COR-L47 (cell line): ENCODE measurements at places on chromosomes 5 and 9.

GRCh38 chr9:107541523-107541922, 52.0 kb upstream of the KLF4 start:
- no peak for DNase-seq

GRCh38 chr9:31519826-31520225, 864.6 kb upstream of the ACO1 start:
- no peak for DNase-seq

GRCh38 chr5:9245071-9245470, 300.8 kb downstream of the SEMA5A start:
- DNase-seq, result no peak

- DNase-seq, result no peak
These were observed 99.3 kb downstream of the ANGPTL2 start for GRCh38 chr9:127022913-127023660.

DNA sequence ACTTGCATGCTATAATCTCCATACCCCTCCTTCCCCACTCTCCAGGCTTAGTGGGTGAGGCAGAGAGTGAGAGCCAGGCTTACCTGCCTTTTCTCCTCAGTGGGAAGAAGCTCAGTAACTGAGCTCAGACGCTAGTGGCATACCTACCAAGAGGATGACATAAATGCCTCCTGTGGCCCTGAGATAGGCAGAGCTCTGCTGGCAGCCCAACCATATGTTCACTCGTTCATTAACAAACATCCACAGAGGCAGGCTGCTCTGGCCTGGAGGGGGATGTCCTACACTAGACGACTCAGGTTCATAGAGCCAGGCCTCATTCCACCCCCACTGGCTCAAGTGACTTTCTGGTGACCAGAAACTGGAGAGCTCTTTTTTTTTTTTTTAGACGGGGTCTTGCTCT, 81.3 kb downstream of the THBS4 start:
- DNase-seq, result no peak

GRCh38 chr9:125997196-125997823, 250.1 kb downstream of the PBX3 start:
- peak; percentile 77 for DNase-seq

DNA sequence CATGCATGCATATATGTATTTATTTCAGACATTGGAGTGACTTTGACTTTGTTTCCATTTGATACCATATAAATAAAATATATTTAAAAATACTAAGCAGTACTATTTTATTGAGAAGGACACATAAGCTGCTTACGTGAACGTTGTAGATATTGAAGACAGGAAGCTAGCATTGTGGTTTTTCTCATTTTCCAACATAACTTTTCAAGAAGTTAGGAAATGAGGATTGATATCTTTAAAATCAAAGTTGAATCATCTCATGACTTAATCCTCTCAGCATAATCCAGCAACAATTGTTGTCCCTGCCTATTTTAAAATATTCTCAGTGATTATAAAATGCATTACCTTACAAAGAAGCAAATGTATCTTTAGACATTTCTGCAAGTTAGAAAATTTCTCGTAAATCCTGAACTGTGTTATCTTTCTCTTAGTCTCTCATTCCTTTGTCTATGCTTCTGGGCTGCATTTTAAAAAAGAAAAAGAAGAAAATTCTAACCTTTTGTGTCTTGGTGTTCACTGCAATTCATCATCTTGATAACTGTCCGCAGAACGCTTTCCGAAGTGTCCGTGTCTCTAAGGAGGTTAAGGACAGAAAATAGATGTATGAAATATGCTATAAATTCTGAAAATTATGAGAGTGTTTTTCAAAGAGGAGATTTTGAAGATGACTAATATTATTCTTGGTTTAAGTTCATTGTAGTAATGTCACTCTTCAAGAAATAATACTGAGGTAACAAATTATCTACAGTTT, 1089.9 kb upstream of the CDH6 start:
- no peak for DNase-seq

DNA sequence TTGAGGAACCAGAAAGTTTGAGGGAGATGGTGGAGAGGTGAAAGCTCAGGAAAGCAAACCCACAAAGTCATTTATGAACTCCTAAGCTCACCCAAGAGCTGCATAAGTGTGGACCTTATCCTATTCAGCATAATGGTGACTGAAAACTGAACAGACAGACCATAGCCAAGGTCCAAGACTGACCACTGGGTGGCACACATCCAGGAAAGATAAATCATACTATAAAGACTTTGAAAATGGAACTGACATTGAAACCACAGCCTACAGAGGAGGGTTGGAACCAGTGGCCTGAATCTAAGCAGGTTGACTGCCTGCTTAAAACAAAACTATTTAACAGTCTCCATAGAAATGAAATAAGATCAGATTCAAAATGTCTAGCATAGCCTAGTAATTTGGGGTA, 121.0 kb upstream of the RGS7BP start:
- peak; percentile 51 for DNase-seq

GRCh38 chr5:157267761-157268480, 2.0 kb downstream of the CYFIP2 start:
- no peak for DNase-seq

GRCh38 chr9:99011161-99011709, 67.5 kb downstream of the COL15A1 start:
- peak; percentile 12 for DNase-seq

DNA sequence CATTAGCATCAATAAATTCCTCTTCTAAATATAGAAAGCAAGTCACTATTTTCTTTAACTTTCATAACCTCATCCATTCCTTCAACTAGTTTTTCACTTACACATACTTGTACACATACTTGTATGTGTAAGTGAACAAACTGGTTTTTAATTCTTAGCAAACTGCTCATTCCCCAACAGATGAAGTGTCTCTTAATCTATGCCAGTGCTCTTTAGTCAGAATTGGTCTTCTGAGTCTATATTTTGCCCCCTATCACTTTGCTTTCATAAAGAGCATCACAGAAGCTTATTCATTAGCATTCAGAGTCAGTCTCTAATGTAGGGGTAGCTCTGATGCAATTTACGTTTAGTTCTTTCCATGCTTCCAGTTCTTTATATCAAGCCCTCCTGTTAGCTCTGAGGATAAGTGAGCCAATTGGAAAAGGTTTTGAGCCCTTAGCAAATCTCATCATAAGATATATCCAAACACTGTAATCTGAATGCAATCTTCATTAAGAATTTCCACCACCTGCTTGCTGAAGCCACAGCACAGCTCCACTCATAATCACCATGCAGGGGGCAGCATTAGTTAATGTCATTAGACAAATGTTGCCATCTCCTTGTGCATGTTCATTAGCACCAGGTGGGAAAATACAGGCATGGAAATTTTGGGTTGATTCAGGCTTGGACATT, 178.5 kb upstream of the SLC24A2 start:
- peak; percentile 29 for DNase-seq

- no peak for DNase-seq
These were observed 3.6 kb upstream of the RORB start for GRCh38 chr9:74493512-74493911.

- DNase-seq, result no peak
These were observed 57.0 kb downstream of the ECPAS start for GRCh38 chr9:111427186-111427585.

GRCh38 chr5:108220834-108221233, 161.1 kb downstream of the FBXL17 start:
- DNase-seq, result no peak

DNA sequence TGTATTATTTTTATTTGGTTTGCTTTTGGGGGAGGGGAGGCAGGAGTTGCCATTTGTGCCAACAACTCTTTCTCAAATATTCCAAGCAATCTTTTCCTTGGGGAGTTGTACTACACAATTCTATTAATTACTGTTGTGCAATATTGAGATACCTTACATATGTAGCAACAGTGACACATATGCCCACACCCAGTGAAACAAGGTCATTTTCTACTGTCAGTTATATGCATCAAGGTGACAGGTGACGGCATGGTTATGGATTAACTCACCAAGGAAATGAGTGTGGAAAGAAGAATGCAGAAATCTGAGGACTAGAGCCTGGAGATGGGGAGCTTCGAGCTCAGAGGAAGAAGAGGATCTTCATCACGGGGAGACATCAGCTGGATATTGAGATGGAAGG, 17.9 kb upstream of the MSMP start:
- DNase-seq, result peak; percentile 31
